ENCODE measurements at places on chromosomes 13 and 19.

GRCh38 chr13:51912091-51912490 lies 50.3 kb downstream of the CCDC70 start:
- DNase-seq = no peak

GRCh38 chr13:92187378-92187989 lies 789.1 kb downstream of the GPC5 start:
- no peak for DNase-seq

- no peak for DNase-seq
These were observed 9.5 kb downstream of the STOML3 start for GRCh38 chr13:38981096-38981495.

DNA sequence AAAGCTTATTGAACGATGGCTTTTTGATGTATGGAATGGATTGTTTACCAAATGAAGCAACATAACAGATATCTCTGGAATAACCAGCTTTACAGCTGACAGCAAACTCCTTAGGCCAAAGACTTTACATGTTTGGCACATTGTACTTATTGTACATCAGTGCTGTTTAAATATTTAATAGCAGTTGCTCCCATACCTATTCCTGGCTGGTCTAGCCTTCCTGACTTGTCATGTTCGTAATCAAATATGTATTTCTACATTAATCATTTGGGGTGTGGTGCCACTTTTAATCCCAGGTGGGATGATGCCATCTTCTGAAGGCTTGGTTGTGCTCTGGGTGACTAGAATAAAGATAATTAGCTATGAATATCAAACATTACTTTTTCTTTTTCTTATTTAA lies 67.4 kb upstream of the FRY start:
- DNase-seq = no peak

- DNase-seq = no peak
These were observed 84.0 kb downstream of the LACC1 start for GRCh38 chr13:43963726-43964125.

GRCh38 chr13:109272595-109273325 lies 513.6 kb downstream of the IRS2 start:
- DNase-seq = no peak

GRCh38 chr13:42369071-42369797 lies 97.3 kb downstream of the AKAP11 start:
- DNase-seq = no peak

DNA sequence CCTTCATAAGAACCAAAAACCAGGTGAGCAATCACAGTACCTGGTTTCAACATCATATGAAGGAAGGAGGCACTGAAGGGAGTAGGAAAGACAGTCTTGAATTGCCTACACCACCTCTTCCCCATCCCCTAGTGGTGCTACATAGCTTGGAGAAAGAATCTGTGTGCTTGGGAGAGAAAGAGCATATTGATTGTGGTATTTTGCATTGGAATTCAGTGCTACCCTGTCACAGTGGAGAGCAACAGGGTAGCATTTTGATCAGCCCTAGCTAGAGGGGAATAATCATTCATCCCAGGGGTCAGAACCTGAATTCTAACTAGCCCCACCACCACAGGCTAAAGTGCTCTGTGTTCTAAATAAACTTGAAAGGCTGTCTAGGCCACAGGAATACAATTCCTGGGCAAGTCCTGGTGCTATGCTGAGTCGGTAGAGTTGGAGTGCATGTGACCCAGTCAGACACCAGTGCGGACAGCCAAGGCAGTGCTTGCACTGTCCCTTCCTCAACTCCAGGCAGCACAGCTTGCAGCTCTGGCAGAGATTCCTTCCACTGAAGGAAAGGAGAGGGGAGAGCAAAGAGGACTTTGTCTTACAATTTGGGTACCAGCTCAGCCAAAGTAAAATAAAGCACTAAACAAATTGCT lies 158.7 kb downstream of the VWA8 start:
- DNase-seq = no peak

GRCh38 chr13:72194523-72194922 lies 327.5 kb upstream of the DACH1 start:
- no peak for DNase-seq

- no peak for DNase-seq
These were observed 90.9 kb upstream of the ZNF507 start for GRCh38 chr19:32254509-32254890.

- DNase-seq = no peak
These were observed 98.8 kb upstream of the SERP2 start for GRCh38 chr13:44274771-44275205.

GRCh38 chr19:23311551-23311950 lies 61.4 kb upstream of the ZNF724 start:
- no peak for DNase-seq

DNA sequence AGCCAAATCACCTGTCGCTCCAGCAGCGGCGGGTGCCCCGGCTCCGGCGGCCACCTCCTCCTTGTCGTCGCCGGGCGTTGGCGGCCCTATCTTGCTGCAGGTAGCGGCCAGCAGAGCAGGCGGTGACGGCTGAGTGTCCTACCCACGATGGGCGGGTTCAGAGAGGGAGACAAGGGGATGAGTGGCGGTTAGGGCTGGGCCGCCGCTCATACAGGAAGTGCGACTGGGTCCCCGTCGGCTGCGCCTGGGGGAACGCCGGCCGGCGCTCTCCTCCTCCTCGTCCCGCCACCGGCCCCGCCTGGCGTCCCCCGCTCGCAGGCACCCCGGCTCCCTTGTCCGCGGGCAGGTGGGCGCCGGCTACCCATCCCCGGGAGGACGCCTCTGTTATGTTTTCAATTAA lies 1692.0 kb downstream of the SLITRK5 start:
- no peak for DNase-seq

DNA sequence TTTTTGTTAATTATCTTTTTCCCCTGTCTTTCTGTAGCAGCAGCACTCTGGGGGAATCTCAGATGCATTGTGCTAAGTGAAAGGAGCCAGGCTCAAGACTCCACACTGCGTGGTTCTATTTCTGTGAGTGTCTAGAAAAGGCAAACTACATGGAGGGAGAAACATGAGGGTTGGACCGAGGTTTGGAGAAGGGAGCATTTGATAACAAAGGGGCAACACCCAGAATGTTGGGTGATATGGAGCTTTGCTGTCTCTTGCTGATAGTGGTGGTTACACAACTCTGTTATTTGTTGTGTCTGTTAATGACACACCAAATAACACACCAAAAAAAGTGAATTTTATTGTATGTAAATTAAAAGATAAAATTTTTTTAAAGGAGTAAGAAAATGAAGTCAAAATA lies 107.8 kb downstream of the COL4A2 start:
- no peak for DNase-seq

Data from natural killer cell treated with Interleukin-12 subunit alpha and Interleukin-12 subunit beta and Interleukin-15 and Interleukin-18, amount 100 ng/mL, for 72 hours (primary cell).